ENCODE measurements at places on chromosomes 6 and 20.

DNA sequence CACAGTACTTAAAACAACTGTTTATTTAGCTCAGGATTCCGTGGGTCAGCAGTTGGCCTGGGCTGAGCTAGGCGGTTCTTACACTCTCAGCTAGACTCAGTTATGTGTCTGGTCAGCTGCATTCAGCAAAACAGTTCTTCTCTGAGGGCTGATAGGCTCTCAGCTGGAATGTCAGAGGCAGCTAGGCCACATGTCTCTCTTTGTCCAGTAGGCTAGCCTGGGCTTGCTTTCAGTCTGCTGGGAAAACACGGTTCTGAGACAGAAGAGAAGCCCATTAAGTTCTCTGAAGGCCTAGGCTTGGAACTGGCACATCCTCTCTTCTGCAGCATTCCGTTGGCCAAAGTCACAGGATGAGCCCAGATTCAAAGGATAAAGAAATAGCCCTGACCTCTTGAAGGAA, 65.6 kb downstream of the TULP4 start:
- no peak for DNase-seq

DNA sequence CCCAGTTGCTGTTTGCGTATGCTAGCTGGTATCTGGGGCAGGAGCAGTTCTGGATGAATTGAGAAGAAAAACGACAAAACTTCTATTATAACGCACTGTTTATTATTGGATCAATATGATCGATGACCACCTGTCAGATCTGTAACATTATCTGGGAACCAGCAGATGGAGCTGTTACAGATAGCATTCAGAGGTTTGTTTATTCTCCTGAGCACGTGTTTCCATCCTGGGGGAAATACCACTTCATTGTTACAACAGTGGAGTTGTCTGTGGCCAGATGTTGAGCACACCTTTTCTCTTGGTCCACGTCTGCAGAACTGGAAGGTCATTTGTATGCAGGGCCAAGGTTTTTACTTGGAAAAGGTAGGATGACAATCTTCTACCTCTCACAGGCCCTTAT, 16.0 kb upstream of the NKX2-2 start:
- no peak for DNase-seq

DNA sequence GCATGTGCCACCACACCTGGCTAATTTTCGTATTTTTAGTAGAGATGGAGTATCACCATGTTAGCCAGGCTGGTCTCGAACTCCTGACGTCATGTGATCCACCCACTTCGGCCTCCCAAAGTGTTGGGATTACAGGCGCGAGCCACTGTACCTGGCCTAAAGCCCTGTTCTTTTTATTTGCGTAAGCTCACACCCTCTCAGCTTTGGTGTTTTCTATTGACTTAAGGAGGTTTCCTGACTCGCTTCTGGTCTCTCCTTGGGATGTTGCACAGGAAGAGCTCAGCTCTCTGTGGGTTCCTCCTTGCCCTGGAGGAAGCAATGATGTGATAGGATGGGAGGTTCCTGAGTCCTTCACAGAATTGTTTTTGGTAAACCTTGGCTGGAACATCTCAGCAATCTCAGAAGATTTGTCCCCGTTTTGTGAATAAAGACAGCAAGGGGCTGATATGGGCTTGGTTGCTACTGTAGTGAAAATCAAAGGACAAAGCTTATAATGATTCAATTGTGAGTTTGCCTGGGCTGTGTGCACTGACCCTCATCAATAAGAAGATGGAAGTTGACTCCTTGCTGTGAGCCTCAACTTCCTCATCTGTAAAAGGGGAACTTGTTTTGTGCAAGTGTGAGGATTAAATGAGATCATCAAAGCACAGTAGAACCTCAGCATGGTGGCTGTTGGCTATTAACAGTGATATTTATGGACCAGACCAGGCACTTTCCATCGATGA, 27.0 kb downstream of the TOX2 start:
- no peak for DNase-seq

DNA sequence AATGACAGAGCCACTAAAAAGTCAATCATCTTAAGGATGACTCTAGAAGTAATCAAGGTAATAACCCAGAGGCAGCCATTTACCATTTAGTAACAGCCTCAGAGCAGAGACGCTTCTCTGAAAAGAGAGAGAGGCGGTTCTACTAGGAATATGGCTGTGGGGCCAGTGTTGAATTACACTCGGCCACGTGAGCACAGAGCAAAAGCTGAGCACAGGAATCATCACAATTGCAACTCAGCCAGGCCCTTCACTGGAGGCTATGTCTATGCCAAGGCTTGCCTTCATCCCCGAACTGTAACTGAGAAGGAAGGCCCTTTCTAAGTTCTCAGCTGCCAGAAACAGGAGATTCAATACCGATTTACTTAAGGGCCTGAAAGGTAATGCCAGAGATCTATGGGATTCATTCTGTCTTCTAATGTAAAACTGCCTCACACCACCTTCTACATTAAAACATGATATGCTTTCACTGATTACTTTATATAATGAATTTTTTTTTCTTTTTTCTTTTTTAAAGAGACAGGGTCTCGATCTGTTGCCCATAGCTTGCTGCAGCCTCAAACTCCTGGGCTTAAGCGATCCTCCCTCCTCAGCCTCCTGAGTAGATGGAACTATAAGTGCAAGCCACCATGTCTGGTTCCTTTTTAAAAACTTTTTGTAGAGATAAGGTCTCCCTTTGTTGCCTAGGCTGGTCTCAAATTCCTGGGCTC, 67.6 kb downstream of the NUDT3 start:
- DNase-seq = no peak

- DNase-seq = no peak
These were observed 64.0 kb upstream of the TXNDC5 start for GRCh38 chr6:7974565-7974937.

- no peak for DNase-seq
These were observed 116.4 kb downstream of the FLRT3 start for GRCh38 chr20:14220986-14221385.

DNA sequence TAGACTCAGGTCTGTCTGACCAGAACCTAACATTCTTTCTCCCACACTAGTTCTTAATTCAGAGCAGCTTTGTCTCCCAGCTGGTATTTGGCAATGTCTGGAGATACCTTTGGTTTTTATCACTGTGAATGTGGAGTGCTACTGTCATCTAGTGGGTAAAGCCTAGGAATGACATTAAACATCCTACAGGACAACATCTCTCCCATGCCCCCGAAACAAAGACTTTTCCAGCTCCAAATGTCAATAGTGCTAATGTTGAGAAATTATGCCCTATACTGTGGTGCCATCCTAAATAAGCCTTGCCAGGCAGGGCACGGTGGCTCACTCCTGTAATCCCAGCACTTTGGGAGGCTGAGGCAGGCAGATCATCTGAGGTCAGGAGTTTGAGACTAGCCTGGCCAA, 4.2 kb upstream of the TTPAL start:
- DNase-seq = no peak

DNA sequence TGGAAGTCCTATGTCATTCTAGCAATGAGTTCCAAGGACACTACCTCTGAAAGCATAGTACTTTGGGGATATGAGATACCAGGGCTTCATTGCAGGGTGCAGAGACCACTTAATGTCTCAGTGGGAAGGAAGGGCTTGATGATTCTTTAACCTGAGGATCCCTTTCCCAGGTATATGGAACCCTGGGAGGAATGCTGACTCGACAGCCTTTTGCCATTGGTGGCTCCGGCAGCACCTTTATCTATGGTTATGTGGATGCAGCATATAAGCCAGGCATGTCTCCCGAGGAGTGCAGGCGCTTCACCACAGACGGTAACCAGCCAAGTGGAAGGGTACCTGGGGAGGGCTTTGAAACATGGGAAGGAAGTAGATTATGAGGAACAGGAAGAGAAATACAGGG, 4.2 kb downstream of the PSMB9 start:
- DNase-seq = no peak

- DNase-seq = no peak
These were observed 49.5 kb downstream of the TRERF1 start for GRCh38 chr6:42402184-42402583.

Data from ascending aorta (tissue), 2 donors.